ENCODE measurements at places on chromosomes 7 and 10.

DNA sequence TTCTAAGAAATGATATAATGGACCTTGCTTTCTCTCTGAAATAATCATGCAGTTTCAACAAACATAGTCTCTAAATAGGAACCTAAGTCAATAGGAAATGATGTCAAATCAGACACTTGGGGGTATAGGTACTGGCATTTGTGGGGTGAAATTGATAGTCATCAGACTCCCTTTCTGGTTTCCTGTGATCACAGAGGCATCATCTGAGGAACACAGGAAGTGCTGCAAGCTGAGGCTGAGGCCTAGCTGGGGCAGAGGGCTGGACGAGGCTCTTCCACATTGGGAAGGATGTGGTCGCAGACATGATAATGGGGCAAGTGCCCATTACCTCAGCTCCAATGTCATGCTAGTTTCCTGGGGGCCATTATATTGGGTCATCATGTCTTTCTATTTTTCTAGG is 33.5 kb upstream of the TARP start:
- peak; percentile 56 for DNase-seq

DNA sequence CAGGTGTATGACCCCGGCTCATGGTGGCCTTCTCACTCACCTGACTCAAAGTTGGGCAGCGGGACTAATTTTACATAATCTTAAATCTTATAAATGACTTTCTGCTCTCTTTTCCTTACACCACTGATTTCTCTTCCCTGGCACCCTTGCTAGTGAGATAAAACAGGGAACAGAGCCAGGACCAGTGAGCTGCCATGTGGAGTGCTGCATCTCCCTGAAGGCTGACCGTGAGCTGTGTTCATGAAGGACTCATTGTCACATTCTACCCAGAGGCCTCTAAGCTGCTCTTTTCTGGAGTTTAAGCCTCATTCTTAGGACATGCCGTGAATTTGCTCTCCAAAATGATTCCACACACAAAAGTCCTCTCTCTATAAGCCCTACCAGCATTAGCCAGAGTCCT is 762.3 kb downstream of the AUTS2 start:
- no peak for DNase-seq

GRCh38 chr7:37287131-37287855 is 161.4 kb downstream of the ELMO1 start:
- DNase-seq: no peak

- DNase-seq: no peak
These were observed 395.0 kb downstream of the ZWINT start for GRCh38 chr10:55966101-55966500.

- no peak for DNase-seq
These were observed 97.9 kb upstream of the FZD8 start for GRCh38 chr10:35739998-35740397.

DNA sequence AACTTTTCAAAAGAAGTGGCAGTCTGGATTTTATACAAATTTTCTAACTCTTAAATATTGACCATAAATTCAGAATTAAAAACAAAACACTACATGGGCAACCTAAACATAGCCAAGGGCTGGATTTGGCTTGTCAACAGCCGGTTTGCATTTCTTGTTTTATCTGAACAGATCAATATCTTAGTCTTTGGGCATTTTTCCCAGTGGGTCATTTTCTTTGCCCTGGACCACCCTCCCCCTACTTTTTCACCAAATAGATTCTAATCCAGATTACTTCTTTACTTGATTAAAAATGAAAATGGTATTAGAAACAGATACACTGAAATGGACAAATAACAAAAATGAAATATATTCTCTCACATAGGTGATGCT is 189.0 kb downstream of the ANK3 start:
- DNase-seq: no peak

DNA sequence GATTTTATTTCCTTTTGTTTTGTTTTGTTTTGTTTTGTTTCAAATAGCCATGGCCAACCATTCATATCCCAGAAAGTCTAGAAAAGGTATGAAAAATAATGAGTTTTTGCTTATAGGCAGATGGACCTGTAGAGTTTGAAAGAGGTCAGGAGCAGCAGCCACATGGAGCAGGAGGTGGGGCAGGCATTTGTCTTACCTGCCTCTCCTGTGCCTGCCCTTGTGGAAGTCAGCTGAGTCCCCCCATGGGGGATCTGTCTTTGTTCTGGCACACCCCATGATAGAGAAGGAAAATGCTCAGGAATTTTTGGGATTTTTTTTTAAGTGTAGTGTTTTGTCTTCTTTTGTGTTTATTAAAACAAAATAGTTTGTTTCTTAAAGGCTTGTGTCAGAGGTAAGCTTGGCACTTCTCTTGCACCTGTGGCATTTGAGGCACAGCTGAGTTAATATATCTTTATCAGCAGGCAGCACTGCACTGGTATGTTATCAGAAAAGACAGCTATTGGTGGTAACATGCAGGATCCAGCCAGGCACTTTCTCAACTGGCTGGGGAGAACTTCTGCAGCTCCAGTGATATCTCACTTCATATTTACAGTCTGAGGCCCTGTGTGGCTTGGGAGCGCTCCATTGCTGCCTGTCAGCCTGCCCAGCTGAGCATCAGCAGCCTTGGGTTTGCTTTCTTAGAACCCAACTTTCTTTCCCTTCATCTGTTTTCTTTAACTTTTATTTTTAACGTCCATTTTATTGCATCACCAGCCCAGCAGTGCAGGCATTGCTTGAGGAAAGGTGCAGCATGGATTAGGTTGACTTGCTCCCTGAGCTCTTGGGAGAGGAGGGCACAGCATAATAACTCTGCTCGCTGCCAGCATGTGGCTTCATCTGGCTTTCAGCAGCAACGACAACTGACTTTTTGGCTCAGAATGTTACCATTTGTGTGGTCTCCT is 44.4 kb downstream of the LRRC4 start:
- DNase-seq: no peak

GRCh38 chr7:158251061-158251965 is 336.3 kb downstream of the PTPRN2 start:
- DNase-seq: no peak

DNA sequence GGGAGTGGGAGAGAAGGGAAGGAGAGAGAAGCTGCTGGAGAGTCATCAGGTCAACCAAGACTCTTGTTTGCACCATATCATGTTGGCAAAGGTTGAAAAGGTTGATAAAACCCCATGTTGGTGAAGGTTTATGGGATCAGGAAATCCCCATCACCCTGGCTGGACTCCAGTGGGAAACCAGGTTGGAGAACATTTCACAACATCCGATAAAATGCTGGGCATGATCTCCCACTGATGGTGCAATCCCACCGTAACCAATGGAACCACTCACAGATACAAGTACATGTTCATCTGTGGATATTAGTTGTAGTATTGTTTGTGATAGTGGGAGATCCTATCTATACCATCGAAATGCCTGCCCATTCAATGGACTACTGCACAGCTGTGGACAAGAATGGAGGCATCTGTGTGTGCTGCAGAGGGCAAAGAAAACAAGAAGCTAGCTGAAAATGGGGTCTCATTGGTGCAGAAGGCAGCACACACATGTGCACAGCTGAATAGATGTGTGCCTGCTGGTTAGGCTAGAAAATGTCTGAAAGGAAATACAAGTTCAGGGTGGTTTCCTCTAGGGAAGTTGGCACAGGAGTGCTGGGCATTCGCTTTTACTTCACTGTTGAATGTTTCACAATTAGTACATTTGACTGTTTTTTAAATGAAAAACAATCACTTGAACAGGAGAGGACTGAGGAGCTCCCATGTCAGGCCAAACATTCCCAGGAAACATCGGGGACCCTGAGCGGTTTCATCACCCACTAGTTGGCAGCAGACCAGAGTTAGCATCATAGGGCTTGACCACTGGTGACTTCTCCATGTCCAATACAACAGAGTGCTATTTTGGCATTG is 80.4 kb upstream of the MGMT start:
- DNase-seq: no peak

DNA sequence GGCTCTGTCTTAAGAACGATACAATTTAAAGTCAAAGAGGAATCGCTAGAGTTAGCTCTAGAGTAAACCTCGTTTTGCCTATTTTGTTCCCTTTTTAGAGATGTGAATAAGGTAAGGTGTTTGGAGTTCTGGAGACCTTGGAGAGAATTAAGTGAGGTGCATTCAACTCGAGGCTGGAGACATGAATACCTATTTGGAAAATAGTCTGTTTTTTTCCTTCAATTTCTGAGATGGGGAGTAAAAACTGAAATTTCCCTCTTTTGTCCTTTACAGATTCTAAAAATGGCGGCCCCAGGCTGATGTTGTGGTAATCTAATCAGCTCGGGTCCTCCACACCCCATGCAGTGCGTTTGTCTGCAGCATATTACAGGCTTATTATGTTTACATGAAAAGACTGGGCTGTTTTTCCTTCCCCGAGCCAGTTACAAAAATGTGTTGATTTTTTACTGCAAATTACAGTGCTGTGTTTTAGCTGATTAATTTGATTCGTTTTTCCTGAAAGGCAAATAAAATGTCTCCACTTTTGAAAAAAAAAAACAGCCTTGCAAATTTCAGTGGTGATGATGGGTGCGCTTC is 1.5 kb downstream of the KMT2E start:
- DNase-seq: peak; percentile 37

DNA sequence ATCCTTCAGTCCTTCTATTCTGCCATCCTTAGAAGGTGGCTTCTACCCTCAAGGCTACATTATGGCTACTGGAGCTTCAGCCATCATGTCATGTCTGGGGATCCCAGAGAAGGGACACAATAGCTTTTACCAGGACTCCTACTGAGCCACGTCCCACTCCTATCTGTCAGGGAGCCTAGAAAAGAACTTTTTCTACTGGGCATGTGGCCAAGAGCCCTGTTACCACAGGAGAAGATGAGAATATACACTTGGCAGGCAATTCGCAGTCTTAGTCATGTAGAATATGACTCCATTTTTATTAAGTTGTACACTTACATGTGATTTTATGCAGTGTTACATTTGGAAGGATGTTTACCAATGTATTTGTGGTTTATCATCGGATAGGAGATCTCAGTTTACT is 64.6 kb upstream of the KCNMA1 start:
- no peak for DNase-seq

- no peak for DNase-seq
These were observed 4.8 kb downstream of the GSTO1 start for GRCh38 chr10:104259456-104259855.

- no peak for DNase-seq
These were observed 3.8 kb upstream of the PRKAG2 start for GRCh38 chr7:151880688-151881087.

DNA sequence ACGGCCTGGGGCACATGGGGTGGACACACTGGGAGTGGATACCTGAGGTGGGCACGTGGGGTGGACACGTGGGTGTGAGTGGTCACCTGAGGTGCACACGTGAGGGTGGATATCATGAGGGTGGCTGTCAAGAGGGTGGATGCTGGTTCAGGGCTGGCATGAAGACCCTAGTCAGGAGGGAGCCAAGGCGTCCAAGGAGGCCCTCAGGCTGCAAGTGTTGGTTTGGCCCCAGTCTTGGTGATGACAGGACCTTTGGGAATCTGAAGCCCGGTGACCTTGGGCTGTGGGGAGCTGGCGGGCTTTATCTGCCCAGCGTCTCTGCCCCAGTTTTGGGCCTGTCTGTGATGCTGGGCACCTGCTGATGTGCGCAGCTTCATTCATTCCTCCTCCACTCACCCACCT is 24.9 kb upstream of the PFKFB3 start:
- DNase-seq: no peak

DNA sequence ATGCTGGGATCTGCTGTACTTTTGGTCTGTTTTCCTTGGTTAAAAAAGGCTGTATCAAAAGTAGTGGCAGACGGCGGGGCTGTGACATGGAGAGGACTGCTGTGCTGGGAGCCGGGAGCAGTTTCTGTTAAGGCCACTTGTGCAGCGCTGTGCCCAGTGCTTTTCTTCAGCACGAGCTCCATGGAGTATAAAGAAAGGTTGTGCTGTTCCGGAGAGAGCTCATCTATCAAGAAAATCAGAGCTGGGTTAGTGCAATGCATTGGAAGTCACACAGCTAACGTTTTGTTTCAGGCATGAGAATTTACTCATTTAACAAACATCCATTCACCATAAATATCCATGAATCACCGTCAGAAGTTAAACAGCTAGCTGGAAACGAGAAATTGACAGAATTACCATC is 62.0 kb downstream of the KIAA1549 start:
- DNase-seq: no peak

DNA sequence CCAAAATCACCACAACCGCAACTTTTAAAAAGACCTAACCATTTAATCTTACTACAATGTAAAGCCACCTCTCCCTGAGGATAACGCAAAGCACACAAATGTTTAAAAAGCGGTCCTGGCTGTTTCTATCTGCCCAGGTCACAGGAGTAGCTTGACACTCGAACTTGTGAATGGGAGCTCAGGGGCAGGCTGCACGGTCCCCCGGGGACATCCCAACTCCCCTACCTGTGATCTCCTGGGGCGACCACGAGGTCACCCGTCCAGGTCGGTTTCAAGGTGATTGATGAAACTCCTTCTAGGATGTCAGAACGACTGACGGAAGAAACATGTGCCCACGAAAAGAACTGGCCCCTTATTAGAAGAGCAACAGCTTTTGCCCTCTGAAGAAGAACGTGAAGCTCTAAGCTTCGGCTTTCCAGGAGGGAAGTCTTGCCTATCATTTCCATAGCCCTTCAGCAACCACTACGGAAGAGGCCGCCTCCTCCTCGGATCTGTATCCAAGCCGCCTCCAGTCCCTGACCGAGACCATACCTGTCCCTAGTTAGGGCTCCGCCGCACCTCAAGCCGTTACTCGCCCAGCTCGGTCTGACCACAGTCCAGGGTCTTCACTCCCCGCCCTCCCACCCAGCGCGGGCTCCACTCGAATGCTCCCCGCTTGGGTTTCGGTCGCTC is 459 bp downstream of the CYCS start:
- DNase-seq: no peak

- DNase-seq: peak; percentile 73
These were observed at the start of gene CCDC136 for GRCh38 chr7:128791121-128791971. Gene CCDC136 (plus strand): TSS chr7:128791968. CDS start chr7:128792412, 444 bp downstream.

DNA sequence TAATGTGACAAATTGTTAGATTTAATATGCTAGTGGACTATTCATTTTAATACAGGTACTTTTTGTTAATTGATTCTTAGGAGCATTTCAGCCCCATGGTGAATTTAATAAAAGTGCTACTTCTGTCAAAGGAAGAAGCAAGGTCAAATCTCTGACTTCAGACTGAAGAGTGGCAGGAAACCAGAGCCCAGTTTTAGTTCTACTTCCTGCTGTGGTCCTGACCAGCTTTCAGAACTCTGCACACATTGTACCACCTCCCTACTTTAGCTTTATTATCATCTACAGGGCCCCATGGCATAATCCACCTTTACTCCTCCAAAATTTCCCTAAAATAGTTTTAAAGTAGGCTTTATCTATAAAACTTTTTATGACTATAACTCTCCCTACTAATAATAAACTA is 33.7 kb downstream of the CTTNBP2 start:
- DNase-seq: no peak

DNA sequence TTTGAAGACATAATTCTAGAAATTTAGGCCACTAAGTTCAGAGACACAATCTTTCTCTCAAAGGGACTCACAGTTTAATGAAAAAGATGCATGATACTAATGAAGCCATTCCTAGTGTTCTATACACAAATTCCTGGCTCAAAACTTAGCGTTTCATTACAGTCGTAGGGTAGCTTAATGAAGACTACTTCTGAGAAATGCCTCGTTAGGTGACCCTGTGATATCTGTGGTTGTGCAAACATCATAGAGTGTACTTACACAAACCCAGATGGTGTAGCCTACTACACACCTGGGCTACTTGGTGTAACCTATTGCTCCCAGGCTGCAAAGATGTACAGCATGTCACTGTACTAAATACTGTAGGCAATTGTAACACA is 488 bp upstream of the CHCHD3 start:
- DNase-seq: no peak

Data from CD4-positive, alpha-beta T cell treated with Interleukin-15 for 4 hours (primary cell).